ENCODE measurements at places on chromosomes 7 and 10. TPM values are rescaled to one million over a fixed set of nuclear protein-coding genes. Genes with fewer than 3 reads are reported as not detected.

DNA sequence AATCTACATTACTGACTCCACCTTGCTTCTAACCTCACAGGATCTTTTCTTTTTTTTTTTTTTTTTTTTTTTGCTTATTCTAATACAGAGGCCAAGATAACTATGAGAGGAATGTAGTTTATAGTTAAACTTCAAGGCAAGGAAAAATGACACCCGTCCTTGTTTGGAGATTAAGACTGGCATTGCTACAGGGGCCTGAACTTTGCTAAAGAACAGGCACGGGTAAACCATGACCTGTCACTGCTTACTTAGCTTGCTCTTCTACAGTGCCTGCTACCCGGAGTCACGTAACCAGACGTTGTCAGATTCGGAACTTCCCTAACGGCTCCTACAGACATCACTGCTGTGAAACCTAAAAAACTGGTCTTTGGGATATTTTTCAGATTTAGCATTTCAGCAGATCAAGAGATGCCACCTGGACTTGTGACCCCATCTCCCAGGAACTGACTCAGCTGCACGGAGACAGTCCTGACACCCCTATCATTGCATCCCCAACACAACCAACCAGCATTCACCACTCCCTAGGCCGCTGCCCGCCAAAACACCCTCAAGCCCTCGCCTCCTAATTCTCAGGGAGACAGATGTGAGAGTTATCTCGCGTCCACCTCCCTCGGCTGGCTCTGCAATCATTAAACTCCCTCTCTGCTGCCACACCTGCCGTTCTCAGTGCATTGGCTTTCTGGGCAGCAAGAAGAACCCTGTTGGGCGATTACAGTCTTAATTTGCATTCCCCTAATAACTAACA, 27.5 kb downstream of the MAD1L1 start:
- DNase-seq, result peak; percentile 45

GRCh38 chr7:155692317-155692716, 47.9 kb downstream of the RBM33 start:
- no peak for DNase-seq

PNLIPRP3 gene
- total RNA-seq, result not detected

GRCh38 chr7:74254858-74255379, 720 bp upstream of the RFC2 start:
- no peak for DNase-seq

DNA sequence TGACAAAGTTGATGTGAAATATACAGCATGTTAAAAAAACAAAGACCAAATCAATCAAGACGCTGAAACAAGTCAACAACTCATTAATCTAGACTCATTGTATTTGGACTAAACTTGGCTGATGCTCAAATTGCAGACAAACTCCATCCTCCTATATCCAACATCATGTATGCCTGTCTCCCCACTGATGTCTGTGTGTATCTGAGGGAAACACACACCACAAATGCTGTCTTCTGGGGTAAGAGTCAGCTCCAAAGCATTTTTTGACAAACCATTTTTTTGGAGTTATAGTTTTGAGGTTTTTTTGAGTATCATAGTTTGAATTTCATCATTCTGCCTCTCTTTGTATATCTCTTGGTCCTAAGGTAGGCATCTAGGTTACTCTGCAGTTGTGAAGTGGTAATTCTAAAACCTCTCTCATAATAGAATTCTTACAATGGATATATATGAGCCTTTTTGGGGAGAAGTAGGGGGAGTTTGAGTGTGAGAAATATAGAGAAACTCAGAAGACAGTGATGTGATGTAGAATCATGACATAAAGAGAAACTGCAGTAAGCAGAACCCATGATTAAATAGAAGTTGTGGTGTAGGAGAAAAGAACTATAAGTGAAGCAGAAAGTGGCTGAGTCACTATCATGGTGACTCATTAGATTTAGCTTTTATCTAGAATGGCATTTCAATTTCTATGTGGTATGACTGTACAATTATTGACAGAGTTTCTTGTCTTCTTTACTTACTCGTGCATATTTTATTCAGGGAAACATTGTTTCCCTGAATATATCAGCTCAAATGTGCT, 1531.1 kb upstream of the LRRTM3 start:
- DNase-seq, result no peak

HMX3 gene
- total RNA-seq, result not detected

GNAT3 gene
- total RNA-seq, result not detected

ZKSCAN5 gene
- 10.0 TPM for total RNA-seq

FAM25G gene
- not detected for total RNA-seq

AGR2 gene
- total RNA-seq, result 0.40 TPM

GRCh38 chr10:1626410-1626809, 110.9 kb downstream of the ADARB2 start:
- no peak for DNase-seq

GRCh38 chr7:159030490-159031134, 114.1 kb downstream of the VIPR2 start:
- DNase-seq, result peak; percentile 67

- DNase-seq, result no peak
These were observed 135.2 kb upstream of the ADO start for GRCh38 chr10:62669341-62669740.

- DNase-seq, result no peak
These were observed 57.6 kb upstream of the PIK3CG start for GRCh38 chr7:106807474-106807873.

DNA sequence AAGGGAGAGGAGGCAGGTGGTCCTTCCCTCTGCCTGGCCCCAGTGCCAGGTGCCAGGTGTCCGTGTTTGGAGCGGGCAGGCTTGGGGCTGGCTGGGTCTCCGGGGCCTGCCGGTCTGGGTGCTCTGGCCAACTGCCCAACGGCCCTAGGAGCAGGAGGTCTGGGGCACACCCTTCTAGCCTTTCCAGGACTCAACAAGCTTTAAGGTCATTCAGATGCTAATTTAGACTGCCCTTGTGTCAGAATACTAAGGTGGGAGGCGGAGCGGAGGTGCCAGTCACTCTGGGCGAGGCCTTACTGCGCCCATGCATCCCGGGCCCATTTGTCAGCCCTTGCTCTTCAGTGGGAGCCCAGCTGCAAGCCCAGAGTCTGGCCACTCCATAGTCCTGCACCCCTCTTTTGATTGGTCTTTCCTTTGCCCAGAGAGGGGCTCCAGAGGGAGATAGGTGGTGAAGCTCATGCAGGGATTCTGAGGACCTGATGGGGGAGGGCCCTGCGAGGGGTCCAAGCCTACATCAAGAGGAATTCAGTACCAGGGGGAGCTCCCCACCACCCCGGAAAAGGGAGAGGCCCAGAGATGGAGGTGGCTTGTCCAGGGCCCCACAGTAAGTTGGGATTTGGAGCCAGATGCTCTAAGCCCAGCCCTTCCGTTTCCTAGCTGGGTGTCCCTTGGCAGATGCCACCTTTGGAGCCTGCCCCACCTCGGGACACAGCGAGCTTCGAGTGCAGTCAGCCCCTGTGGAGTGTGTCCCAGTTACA, 1.3 kb downstream of the PGAM2 start:
- DNase-seq, result peak; percentile 55

- no peak for DNase-seq
These were observed 20.0 kb downstream of the MYO1G start for GRCh38 chr7:44958645-44959344.

GRCh38 chr7:37732253-37732652, 48.7 kb downstream of the GPR141 start:
- peak; percentile 63 for DNase-seq

DNA sequence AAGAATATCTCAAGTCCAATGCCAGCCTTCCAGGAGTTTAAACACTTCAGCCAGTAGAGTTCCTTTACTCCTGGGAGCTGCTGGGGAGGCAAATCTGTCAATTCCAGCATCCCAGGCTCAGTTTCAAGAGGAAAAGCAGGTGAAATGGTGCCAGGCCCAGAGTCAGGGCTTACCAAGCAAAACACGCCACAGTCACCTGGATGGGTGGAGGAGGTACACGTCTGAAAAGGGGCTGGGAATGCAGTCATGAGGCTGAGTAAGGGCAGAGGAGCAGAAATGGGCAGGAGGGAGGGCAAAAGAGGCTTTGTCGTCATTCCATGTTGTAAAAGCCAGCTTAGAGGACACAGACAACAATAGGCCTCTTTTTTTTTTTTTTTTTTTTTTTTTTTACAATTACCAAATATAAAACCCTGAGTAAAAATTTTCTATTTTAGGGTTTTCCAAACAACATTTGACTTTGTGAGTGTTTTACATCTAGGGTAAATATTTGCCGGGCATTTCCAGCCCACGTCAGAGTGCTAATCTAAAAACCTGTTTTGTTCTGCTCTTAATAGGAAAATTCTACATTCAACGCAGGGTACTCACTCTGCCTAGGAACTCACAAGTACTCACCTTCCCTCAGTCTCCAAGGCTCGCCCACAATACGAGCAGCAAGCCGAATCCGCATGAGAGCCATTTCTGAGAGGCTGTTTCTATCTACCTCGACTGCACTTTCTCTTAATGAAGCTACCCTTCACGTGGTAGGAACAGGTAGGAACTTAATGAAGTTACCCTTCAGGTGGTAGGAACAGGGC, 21.2 kb downstream of the GFRA1 start:
- DNase-seq, result no peak

DNA sequence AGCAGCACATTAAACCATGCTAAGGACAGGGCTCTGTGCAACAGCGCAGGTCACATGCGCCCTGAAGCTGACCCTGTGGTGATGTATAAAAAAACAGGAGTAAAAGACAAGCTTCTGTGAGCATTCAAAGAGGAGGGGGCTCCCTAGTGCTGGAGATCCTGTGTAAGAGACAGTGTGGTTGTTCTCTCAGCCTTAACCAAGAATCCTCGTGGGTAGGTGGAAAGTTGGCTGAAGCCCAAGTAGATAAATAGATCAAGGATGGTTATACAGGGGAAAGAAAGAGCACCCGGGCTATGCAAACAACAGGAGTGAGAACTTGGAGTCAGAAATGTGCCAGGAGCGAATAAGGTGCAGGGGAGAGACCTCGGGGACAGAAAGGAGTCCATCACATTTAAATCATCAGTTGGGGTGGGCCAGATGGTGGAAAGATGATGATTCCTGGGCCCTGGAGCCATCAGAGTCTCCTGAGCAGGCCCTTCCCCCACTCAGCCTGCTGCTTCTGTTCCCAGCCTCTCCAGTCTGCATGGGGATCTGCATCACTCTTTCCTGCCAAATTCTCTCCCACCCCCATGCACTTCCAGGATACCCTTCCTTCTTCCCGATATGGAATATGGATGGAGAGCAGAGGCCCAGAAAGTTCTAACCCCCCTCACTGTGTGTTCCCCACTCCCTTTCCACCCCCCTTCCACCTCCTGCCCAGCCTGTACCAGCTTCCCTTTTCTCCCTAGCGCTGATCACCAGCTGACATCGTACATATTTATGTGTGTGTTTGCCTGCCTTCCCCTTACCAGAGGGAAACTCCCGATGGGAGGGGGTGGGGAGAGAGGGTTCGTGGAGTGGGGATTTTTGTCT, 78.1 kb upstream of the PRR15 start:
- no peak for DNase-seq

DNA sequence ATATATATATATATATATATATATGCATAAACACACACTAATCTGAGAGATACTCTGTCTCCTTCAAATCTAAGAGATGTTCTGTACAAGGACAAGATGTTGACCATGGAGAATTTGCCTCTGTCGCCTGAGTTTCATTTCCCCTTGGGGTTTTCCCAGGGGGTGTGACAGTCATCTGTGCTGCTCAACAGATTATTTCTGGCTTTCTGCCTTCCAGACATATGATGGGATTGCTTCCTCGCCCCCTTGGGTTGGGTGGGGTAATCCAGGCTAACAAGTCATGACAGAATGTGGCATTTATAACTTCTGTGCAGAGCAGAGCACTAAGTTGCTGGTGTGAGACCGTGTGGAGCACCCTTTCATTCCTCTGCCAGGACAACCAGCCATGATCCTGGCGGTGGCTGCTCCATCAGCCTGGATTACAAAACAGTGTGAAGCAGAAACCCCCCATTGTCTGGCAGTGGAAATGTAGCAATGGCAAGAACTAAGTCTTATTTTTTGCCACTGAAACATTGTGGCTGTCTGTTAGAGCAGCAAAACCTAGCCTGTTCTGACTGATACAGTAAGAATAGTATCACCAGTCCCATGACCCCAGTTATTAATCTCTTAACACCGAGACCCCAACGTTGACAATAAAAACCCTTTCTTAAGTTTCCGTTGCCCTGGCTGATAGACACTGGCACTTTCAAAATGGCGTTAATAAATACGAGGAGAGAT, 13.7 kb upstream of the USP6NL start:
- DNase-seq, result no peak

DNA sequence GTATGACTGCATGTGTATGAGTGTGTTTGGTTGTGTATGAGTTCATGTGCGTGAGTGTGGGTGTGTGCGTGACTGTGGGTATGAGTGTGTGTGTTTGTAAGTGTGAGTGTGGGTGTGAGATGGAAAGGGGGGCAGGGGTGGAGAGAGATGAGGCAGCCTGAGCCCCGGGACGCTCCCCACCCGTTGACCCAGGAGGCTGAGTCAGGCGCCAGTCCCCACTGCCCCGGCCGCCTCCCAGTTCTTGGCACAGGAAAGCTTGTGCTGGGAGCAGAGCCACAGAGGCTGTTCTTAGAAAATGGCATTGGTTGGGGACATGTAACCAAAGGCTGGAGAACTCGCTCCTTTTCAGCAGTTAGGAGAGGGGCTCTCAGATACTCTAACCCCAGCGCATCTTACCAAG, 27.8 kb upstream of the NUB1 start:
- peak; percentile 71 for DNase-seq

GRCh38 chr7:45324683-45325237, 167.2 kb downstream of the RAMP3 start:
- no peak for DNase-seq

RELN gene
- total RNA-seq, result 168 TPM

RAB18 gene
- total RNA-seq, result 96.9 TPM

OPN4 gene
- total RNA-seq, result 0.18 TPM

- peak; percentile 70 for DNase-seq
These were observed 8.4 kb upstream of the RBM28 start for GRCh38 chr7:128352153-128352537.

GRID2IP gene
- total RNA-seq, result 0.18 TPM

GRCh38 chr7:32500922-32501341, 5.6 kb downstream of the AVL9 start:
- DNase-seq, result no peak

- no peak for DNase-seq
These were observed 18.7 kb downstream of the PRSS2 start for GRCh38 chr7:142789441-142789840.

- no peak for DNase-seq
These were observed 176.1 kb downstream of the CHN2 start for GRCh38 chr7:29370531-29371314.

DNA sequence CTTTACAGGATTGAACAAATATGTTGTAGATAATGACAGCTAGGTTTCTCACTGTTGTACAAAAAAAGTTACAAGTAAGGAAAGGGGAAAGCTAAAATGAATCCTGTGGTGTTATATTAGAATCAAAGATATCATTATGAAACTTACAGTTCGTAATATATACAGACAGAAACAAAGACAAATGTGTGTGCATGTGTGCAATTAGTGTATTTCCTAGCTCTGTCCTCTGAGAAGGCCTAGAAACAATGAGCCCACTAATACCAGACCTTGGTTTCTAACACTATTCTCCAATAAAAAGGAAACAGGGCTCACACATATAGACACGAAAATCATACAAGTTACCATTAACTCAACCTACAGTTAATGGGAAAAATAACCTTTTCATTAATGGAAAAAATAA, 8.0 kb downstream of the KDM7A start:
- DNase-seq, result no peak

GRCh38 chr10:47309408-47310089, 9.6 kb downstream of the GDF10 start:
- DNase-seq, result no peak

FOXI2 gene
- total RNA-seq, result 0.40 TPM
